ENCODE measurements at places on chromosomes 7 and 10.

DNA sequence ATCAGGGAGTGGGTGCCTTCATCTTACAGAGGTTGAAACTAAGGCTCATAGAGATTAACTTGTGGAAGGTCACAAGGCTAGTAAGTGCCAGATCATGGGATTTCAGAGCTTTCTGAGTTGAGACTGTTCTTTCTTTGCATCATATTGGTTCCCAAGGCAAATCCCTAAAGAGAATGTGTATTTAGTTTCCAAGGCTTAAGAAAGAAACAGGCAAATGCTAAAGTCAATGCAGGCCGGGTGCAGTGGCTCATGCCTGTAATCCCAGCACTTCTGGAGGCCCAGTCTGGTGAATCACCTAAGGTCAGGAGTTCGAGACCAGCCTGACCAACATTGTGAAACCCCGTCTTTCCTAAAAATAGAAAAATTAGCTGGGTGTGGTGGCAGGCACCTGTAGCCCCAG lies 19.8 kb downstream of the CDK1 start:
- no peak for DNase-seq

DNA sequence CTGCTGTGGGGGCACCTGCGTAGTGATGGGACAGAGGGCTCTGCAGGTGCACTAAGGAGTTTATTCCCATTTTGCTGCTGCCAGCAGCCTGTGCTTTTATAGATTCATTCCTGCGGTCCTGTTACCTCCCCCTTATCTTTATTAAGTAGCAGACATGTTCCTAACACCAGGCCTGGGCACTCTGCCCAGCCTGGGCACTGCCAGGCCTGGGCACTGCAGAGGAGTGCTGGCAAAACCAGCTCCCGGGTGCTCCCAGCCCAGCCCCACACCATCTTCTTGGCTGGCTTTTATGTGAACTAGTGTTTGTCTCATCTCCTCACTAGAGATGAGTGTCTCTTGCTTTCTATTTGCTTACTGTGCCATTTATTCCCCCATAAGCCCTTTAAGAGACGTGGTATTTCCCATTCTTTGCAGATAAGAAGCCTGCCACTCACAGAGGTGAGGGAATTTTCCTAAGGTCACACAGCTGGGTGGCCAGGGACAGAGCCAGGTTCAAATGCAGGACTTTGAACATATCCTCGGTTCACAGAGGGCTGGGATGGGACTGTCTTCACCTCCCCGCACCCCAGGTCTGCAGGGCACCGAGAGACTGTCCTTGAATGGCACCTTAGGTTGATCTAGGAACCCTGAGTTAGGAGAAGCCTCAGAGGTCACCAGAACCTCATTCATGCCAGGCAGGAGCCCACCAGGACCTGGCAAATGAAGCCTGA lies 14.6 kb upstream of the DRGX start:
- no peak for DNase-seq

GRCh38 chr7:8155836-8156235 lies 106.1 kb downstream of the ICA1 start:
- DNase-seq = no peak

- DNase-seq = no peak
These were observed 92.8 kb downstream of the MCU start for GRCh38 chr10:72784551-72785351.

GRCh38 chr7:12640299-12641096 lies 46.9 kb upstream of the ARL4A start:
- DNase-seq = no peak

All from MV-4-11 (cell line).